ENCODE measurements at places on chromosomes 6 and 20.

GRCh38 chr6:33692760-33693158 is 18.7 kb downstream of the UQCC2 start:
- DNase-seq = no peak

GRCh38 chr6:119713903-119714302 is 364.3 kb upstream of the MAN1A1 start:
- no peak for DNase-seq

DNA sequence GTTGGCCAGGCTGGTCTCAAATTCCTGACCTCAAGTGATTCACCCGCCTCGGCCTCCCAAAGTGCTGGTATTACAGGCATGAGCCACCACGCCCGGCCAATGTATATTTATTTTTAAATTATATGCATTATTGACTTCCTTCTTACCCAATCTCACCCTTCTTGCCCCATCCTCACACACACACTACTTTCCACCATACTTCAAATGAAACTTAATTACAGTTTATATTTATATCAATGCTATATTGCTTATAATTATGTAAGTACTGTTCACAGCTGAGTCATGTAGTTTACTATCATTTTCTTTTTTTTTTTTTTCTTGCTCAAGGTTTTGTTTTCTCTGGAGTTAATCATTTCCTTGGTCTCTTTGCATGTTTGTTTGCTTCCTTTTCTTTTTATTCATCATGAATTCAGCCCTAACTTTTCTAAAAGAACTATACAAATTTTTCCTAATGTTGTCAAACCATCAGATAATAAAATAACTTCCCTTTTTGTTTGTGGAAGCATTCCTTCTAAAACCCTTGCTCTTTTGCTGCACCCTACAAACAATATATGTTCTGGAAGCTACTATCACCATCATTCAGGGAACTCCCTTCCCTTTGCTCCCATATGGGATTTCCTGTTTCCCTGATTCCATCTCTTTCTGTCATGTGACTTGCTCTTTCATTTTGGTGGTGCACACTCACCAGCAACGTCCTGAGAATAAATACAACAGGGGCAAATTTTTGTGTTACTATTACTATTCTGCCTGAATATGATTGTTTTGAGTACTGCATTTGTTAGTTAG is 201.7 kb upstream of the SASH1 start:
- DNase-seq = no peak

GRCh38 chr6:110528930-110529325 is 52.5 kb upstream of the SLC22A16 start:
- DNase-seq = no peak

DNA sequence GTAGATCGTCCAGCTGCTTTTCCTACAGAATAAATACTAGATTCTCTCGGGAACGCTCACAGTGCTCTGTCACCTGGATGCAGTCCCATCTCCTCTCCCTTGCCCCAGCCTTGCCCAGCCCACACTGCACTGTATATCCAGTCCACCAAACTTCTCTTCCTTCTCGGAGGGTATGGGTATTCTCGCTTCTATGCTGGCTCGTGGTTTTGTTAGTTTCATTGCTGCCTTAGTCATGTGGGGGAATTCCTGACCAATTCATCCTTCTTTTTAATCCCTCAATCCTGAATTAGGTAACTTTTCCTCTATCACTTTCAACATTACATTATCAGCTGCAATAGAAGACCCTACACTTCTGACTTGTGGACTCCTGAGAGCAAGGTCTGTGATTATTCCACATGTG is 252.4 kb downstream of the GMDS start:
- DNase-seq = no peak

DNA sequence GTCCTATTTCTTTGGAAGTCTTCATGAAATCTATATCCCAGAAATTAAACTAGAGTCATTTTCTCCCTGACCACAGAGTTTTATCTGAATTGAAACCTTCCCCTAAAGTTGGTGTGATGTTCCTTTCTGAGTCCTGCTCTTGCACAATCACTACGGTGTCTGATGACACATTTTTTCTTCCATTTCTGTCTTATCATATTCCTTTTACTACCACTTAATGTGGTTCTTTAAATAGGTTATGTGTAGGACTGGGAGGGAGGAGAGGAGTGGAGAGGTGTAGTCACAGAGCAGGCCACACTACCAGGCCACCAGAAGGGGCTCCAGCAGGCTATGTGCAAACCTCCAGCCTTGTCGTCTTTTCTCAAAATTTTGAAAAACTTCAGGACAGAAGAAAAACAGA is 39.7 kb upstream of the ATXN1 start:
- no peak for DNase-seq

DNA sequence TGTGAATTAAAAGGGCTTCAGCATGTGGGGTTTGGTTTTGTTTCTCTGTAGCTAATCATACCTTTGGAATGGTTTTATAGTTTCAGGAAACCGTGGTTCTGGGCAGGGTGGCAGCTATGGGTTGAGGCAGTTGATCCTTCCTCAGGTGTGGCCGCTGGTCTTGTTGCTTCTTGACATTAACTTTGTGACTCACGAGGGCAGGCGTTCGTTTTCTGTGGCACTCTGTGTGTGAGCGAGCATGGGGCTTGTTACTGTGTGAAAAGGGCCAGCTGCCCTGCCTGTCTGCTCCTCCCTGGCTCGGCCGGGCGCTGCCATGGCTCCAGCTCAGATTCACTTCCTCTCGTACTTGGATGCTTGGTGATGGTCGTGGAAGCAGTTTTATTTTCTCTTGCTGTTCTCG is 16.2 kb downstream of the DNAJC5 start:
- DNase-seq = peak; percentile 48

DNA sequence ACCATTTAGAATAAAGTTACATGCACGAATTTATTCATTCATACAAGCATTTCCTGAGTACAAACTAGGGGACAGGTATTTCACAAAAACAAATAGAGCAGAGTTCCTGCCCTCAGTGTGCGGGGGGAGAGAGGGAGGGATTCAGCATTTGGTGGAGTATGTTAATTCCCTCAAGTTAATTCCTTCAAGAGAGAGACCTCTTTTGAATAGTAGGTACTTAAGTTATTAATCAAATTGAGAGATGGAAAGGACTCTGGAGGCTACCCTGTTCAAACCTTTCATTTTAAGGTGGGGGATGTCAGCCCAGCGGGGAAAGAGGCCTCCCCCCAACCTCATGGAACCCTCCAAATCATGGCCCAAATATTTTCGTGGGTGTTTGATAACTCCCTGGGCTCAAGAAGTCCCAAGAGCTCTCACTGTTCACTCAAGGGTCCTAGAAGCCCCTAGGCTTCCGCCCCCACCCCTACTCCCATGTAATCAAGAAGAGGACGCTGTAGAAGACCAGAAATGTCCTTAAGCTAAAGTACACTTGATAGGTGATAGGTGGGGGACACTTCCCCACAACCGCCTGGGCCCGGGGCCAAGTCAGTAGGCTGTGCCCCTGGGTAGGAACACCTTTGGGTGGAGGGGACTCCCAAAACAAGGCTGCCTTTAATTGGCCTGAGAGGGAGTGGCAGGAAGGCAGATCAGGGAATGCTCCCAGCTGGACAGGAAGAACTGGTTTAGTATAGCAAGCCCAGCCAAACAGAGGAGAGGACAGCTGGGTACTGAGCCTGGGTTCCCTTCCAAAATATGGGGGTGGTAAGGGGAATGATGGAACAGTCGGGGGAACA is 2.9 kb downstream of the SDC4 start:
- DNase-seq = peak; percentile 6

GRCh38 chr6:47663462-47664216 is 34.7 kb upstream of the ADGRF4 start:
- DNase-seq = no peak

DNA sequence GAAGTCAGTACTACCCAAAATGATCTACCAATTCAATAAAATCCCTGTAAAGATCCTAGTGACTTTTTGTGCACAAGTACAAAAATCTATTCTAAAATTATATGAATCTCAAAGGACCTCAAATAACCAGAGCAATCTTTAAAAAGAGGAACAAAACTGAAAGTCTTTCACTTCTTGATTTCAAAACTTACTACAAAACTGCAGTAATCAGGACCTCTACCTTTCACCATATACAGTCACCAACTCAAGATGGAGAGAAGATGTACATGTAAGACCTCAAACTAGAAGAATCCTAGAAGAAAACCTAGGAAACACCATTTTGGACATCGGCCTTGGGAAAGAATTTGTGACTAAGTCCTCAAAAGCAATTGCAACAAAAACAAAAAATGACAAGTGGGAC is 109.5 kb upstream of the CD93 start:
- no peak for DNase-seq

DNA sequence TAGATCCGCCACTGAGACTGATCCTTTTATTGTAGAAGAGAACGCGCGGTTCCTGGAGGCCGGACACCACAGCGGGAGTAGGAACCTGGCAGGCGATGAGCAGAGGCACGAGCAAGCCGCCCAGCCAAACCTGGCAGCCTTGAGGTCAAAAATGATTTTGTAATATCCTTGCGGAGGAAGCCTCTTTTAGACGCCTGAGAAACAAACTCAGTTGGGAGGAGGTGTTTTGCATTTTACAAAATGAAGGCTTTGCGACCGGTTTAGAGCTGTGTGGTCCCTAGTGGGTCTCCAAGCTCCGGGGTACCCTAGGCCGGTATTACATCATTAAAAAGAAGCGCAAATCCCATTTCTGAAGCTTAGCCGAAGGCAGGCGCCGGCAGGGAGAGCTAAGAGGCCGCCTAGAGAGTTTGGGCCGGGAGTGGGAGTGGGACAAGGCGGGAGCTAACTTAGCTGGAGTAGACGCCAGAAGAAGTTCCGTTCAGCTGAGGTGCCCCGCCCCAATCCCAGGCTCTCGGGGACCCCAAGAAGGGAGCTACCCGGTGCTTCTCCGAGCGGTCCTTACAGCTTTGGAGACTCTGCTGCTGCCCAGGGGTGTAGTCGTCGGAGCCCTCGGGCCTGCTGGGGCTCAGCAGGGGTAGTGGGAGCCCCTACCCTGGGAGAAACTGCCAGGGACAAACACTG is 1.9 kb upstream of the TBX18 start:
- DNase-seq = no peak

GRCh38 chr6:160333841-160334240 is 14.3 kb upstream of the SLC22A3 start:
- DNase-seq = no peak

DNA sequence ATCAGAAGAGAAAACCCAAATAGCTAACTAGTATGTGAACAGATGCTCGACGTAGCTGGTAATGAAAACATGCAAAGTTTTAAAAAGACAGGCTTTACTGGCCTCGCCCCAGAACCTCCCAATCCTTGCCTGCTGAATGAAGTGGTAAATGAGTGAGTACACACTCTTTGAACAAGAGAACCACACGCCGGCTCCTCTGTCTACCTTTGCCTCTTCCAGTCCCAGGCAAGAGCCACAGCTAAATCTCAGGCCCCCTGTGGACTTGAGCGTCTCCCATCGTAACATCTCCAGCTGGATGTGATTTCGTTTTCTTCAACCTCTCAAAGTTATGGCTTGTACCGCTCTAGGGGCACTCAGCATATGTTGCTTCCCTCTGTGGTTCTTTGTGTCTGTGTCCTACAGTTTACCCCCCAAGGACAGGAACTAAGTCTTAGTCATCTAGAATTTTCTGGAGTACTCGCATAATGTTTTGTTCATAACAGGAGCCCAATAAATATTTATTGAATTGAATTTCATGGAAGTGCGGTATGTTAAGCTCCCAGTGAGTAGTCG is 153.2 kb upstream of the TAB2 start:
- no peak for DNase-seq

DNA sequence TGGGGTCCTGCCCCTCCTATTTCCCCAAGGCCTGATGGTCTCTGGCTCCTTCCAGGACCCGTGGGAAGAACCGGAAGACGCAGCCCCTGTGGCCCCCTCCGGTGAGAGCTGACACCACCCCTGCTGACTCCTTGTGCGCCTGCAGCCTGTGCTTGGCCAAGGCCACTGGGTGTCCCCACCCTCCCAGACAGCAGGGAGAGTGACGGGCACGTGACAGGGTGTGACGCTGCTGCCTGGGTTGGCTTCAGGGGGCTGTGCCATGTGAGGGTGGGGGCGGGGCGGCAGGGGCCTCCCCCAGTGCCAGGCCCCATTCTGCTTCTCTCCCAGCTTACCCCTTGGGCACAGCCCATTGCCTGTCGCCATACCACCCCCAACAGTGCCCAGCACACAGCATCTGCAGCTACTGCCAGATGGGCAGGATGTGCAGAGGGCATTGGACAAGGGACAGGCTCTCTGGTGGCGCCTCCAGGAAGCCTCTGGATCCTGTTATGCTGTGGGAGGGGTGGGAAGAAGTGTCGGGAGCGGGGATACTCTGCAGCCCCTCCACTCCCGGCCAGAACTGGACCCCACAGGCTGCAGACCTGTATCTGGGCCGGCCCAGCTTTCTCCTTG is 2.9 kb downstream of the BIRC7 start:
- no peak for DNase-seq

- no peak for DNase-seq
Measured at GRCh38 chr6:68654134-68654533, 19.1 kb downstream of the ADGRB3 start.

GRCh38 chr6:143399176-143399575 is 51.3 kb downstream of the ADAT2 start:
- no peak for DNase-seq

GRCh38 chr6:134031696-134032255 is 20.6 kb downstream of the SLC2A12 start:
- no peak for DNase-seq

DNA sequence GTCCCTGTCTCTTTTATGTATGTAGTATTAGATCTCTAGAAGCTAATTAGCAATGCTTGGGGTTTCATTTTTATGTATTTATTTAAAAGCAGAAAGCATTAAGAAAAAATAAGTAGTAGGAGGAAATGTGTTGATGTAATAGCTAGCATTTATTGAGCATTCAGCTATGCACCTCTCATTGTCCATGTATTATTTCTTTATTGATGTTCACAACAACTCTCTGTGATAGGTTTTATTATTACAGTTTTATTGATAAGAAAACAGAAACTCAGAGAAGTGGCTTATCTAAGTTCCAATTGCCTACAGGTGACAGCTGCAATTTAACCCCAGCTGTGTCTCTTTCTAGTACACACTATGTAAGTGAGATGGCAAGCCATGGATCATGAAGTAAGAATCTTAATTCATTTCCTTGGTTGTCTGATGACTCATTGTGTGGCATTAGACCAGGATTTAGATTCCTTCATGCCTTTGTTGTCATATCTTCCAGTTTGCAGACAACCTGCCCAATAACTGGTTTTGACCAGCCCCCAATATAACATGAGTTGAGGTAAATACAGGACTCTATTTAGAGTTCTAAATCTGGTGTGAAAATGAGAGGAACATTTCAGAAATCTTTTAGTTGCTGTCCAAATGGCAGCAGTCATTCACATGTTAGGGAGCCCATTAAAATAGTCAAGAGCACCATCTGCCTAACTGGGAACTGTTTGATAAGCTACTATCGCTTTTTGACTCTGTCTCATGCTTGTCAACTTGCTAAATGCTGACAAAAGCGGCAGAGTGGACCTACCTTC is 170.8 kb upstream of the PHACTR1 start:
- no peak for DNase-seq
